ENCODE measurements at places on chromosomes 12 and 14.

DNA sequence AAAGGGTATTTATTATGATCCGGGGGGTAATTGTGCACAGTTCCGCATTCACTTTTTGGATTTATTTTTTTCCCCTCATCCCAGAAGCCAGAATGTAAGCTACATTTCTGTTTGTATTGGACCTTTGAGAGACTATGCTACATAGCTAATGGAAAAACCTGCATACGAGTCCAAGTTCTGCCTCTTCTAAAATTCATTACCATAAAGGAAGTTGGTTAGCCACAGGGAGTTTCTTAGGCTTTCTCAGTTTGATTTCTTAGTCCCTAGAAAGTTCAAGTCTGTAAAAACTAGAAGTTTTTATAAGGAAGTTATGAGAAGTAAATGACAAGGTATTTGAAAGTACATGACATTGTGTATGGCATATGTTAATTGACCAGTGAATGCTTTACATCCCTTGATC, 138.7 kb downstream of the PDE3A start:
- no peak for DNase-seq

DNA sequence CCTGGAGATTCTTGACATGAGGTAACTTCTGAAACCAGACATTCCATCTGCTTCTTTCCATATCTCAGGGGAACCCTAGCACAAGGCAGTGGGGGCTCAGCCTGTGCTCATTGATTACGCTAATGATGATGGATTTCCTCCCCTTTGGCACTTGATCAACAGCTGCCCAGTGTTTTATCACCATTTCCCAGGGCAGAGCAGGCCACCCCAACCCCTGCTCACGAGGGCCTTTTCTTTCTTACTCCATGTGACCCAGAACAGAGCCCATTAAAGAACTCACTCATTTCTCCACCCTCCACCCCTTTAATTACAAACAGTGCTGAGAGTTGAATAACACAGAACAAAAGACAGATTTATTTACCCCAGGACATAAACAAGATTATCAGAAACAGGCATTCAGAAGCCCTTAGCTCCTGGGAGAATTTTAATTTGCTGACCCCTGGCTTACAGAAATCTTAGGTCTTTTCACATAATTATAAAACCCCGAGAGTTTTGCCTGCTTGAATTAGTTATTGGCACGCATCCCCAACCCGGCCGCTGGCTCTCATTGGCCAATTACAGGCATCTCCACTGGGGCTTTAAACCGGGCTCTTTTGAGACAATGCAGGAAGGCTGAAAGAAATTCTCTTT, 32.0 kb upstream of the CCDC60 start:
- DNase-seq, result no peak

GRCh38 chr12:56212361-56212760, 9.4 kb downstream of the RNF41 start:
- DNase-seq, result no peak

DNA sequence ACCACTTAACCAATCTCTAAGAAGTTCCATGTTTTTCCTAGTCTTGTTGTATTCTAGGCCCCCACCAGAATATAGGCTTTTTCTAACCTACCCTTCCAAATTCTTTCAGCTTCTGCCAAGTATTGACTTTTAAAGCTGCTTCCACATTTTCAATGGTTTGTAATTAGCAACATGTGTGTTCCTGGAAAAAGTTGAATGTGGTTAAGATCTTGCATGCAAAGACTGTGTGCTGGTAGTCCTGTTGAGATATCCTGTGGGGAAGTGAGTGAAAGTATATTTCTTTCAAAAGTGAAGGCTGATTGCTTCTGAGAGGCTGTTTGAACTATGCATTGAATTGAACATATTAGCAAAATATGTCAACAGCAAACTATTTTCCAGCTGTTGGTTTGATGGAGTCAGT, 646 bp upstream of the OR6C4 start:
- DNase-seq, result no peak

DNA sequence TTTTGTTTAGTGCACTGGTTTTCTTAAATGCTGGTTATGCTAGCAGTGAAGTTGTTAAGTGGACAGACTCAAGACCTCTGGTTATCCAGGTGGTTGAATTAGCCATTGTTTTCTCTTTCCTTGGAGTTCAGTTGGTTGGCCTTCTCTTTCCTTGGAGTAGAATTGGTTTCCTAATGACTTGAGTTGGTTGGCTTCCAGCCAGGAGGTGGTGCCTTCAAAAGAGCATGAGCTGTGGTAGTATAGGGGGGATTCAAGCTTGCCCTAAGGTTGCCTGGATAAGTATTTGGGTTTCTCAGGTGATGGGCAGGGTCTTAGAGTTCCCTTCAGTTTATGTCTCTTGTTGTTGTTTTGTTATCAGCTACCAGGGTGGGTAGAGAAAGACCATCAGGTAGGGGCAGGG, 92.5 kb downstream of the ATP23 start:
- DNase-seq, result no peak

GRCh38 chr12:117674313-117674712, 294.5 kb downstream of the KSR2 start:
- no peak for DNase-seq

DNA sequence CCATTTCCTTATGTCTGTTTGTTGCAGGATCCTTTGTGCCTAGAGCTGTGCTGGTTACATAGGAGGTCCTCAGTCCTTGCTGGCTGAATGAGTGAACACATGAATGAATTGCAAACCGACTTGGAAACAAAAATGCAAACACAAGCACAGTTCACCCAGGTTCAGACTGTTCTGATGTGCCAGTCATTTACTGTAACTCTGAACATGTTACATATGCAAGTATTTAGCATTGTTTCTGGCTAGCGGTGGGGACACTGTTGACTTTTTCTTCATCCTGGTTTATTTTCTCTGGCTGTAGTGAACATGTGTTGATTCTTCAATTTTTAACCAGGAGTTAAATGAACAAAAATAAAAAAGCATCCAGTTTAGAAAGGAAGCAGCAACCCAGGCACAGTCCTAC, 33.4 kb downstream of the TSPAN9 start:
- DNase-seq, result no peak

- DNase-seq, result no peak
These were observed 51.3 kb upstream of the PLBD1 start for GRCh38 chr12:14618983-14619382.

- no peak for DNase-seq
These were observed 423.2 kb downstream of the GLT1D1 start for GRCh38 chr12:129276361-129277060.

GRCh38 chr12:81207173-81207572, 129.3 kb downstream of the ACSS3 start:
- no peak for DNase-seq

DNA sequence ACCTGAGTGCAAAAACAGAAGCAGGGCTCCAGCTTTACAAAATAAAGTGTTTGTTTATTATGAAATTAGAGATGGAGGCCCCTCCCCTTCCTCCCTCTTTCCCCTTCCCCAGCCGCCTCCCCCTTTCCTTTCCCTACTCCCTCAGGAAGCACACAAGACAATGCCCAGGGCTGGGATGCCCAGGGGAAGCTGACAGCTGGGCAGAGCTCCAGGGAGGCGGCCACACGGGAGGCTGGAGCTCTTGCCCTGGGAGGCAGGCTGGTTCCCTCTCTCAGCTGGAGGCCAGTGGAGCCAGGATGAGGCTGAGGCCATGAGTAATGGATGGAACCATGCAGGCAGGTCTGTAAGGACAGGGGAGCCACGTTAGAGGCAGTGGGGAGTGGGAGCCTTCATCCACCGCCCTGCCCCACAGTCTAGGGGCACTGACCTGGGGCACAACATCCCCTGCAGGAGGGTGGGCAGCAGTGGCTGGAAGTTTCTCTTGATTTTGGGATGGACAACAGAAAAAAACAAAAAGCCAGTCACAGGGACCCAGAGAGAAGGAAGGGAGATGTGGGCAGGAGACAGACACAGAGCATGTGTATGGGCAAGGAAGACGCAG, 5.1 kb downstream of the PSMB11 start:
- no peak for DNase-seq

GRCh38 chr12:67572492-67572891, 76.1 kb upstream of the DYRK2 start:
- DNase-seq, result no peak

DNA sequence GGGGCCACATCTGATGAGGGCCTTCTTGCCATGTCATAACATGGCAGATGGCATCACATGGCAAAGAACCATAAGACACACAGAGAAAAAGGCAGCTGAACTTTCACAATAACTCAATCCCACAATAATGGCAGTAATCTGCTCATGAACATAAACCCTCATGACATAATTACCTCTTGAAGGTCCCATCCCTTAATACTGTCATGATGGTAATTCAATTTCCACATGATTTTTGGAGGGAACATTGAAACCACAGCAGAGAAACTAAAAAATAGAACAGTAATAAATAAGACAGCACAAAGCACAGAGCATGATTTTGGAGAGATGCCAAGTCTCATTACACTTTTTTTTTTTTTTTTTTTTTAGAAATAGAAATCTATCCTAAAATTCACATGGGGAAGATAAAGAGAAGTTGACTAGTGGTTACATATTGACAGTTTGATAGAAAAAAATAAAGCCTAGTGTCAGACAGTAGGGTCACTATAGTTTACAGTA, 61.8 kb upstream of the ATF7IP start:
- DNase-seq, result no peak

Measured in renal cortex interstitium (tissue), 15 donors.